D721Med (cell line): ENCODE measurements at places on chromosomes 3 and 15.

- DNase-seq, result no peak
These were observed 17.9 kb upstream of the TMCC1 start for GRCh38 chr3:129911261-129911861.

DNA sequence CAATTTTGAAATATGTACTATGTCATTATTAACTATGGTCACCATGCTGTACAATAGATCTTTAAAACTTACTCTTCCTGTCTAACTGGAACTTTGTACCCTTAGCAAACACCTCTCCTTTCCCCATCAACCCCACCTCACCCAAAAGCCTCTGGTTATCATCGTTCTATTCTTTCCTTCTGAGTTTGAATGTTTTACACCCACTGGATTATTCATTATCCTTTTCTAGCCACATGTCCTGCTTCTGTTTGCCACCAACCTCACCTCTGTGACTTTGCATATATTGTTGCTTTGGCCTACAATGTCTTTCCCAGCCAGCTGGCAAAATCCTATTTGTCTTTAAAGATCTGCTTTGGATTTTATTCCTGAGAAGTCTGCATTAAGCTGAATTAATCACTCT is 102.6 kb upstream of the TSPAN3 start:
- DNase-seq, result no peak

DNA sequence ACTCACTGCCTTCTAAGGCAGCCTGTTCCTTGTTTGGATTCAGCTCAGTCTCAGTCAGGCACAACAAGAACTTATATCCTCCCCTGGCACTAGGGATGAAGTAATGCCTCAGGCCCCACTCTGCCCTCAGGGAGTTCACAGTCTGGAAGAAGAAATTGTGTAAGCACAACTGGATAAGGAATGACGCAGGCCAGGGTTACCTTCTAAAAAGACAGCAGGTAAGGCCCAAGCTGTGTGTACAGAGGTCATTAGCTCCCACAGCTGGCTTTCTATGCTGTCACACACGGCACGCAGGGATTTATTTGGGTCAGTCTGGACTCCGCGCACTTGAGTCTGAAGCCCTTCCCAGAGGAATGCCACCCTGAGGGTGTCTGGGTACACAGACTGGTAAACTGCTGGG is 82.9 kb downstream of the IQSEC1 start:
- no peak for DNase-seq

DNA sequence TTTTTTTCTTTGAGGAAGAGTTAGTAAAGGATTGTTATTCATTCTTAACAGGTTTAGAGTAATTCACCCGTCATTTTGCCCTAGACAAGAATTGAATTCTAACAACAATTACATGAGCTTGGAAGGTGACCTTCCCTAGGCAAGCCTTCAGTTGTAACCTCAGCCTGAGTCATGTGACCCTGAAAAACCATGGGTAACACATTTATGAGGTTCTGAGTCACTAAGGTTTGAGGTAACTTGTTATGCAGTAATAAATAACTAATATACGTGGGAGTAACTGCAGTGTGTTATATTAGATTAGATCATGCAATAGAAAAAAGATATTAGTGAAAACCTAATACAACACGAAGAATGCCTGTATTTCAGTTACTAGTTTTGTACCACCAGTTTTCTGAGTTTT is 237.6 kb upstream of the NDN start:
- no peak for DNase-seq

DNA sequence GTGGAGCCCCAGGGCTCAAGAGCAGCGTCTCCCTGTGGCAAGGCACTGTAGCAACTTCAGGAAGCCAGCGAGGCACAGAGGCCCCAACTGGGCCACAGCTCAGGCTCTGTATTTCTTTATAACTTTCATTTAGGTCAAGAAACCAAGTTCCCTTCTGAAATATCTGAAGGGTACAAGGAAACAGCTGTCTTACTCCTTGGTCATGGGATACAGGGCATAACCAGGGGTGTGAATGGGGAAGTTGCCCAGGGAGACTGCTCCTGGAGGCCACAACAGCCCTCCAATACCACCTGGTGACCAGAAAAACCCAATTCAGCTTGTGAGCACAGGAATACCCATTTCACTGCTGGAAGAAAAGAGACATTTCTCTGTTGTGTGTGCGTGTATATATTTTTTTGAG is 13.3 kb upstream of the SPTBN5 start:
- no peak for DNase-seq

DNA sequence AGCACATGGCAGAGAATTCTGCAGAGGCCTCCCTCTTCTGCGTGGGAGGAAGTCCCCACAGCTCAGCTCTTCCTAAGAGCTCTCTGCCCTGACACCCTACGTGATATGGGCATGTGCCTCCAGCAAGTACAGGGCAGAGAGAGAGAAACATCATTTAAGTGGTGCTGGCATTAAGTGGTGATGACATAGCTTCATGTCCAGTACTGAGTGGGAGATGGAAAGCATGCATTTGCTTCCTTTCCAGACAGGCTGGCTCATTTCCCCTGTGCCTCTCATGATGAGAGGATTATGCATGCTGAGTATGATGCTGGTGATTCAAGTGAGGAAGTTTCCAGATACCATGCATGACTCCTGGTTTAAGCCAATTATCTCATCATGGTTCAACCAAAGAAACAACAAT is 26.9 kb downstream of the BFSP2 start:
- no peak for DNase-seq

GRCh38 chr3:126450219-126450618 is 25.5 kb downstream of the ZXDC start:
- no peak for DNase-seq
